ENCODE measurements at places on chromosomes 12 and 14. TPM values are rescaled to one million over a fixed set of nuclear protein-coding genes. Genes with fewer than 3 reads are reported as not detected.
A peak's percentile ranks its signal among the peaks of the same experiment; 100 is the strongest.

ADAMTS20 gene
- not detected for polyA plus RNA-seq

DNA sequence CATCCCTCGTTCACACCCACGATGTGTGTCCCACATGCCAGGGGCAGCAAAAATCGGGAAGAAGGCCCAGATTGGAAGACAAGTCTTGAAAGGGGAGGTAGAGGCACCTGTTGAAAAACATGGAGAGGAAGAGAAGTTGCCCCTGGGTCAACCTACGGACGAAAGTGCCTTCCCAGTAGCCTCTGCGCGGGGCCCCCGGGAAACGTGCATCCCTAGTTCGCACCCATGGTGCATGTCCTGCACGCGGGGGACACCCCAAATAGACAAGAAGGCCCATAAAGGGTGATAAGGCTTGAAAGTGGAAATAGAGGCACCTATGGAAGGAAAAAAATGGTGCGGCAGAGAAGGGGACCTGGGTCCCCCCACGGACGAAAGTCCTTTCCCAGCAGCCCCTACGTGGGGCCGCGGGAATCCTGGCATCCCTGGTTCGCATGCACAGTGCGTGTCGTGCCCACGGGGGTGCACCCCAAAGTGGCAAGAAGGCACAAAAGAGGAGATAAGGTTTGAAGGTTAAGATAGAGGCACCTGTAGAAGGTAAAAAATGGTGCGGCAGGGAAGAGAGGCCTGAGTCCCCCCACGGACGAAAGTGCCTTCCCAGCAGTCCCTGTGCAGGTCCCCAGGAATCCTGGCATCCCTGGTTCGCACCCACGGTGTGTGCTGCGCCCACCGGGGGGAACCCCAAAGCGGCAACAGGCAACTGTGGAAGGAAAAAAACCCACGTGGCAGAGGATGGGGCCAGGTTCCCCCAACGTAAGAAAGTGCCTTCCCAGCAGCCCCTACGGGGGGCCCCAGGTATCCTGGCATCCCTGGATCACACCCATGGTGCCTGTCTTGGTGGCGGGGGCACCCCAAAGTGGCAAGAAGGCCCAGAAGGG is 278.3 kb downstream of the ALG10 start:
- H3K4me1 ChIP-seq = no peaks in the 10 kb centered on the region
- no peak overlapping the region for H3K27ac ChIP-seq
- no peak for DNase-seq
- no peaks in the 10 kb centered on the region for H3K36me3 ChIP-seq
- no peak overlapping the region for H3K4me3 ChIP-seq
- no peaks in the 10 kb centered on the region for H3K27me3 ChIP-seq

DNA sequence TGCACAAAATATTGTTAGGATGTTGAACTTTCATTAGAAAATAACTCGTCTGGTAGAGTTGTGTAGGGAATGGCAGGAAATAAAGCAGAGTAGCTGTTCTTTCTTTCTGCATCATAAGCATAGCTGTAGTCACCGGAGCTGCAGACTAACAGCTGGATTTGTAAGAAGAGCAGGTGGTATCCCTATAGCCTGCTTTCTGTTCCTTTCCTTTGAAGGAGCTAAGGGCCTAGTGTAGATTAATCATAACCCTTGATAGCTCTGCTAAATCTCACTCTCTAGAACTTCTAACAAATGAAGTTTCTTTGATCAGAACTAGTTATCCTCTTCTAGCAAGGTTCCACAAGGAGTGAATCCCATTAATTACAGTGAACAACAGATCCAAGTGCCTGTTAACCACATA is 3.5 kb downstream of the LMO3 start:
- no peaks in the 10 kb centered on the region for H3K36me3 ChIP-seq
- no peak for DNase-seq
- H3K4me3 ChIP-seq = no peak overlapping the region
- H3K4me1 ChIP-seq = no peaks in the 10 kb centered on the region
- no peak overlapping the region for H3K27ac ChIP-seq

ASCL1 gene
- not detected for polyA plus RNA-seq

- H3K4me1 ChIP-seq = peaks cover 33% of the 10 kb centered on the region
- no peak overlapping the region for H3K27ac ChIP-seq
- no peak overlapping the region for H3K4me3 ChIP-seq
Observed at GRCh38 chr14:103545915-103546651, 16.4 kb downstream of the BAG5 start.

DNA sequence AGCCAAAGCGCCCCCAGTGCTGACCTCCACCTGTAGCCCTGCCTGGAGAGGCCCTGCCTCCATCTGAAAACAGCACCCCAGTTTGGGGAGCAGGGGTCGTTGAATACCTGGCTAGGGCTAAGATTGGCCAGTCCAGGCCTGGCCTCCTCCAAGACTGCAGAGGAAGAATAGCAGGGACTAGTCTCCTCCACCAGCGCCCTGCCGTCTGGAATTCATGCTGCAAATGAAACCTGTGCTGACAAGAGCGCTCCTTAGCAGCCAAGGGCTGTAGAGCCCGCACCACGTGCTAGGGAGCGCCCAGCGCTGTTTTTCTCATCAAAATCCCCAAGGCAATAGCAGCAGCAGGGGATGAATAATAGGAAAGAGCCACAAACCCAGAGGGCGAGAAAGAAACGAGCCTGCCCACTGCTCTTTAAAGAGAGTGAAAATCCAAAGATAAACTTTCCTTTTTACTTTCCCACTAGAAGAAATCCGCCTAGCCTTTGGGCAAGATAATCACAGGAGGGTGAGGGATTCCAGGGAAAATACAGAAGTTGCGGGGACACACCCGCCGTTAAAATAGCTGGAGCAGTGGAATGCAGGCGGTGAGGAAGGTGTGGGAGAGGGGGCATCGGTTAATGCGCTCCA is 3.3 kb downstream of the COL2A1 start:
- peak overlapping the region; percentile 48 for H3K4me3 ChIP-seq
- peak; percentile 66 for DNase-seq
- peaks cover 73% of the 10 kb centered on the region for H3K27me3 ChIP-seq
- no peaks in the 10 kb centered on the region for H3K36me3 ChIP-seq
- no peak overlapping the region for H3K27ac ChIP-seq

- no peak overlapping the region for H3K27ac ChIP-seq
- no peaks in the 10 kb centered on the region for H3K27me3 ChIP-seq
- no peak overlapping the region for H3K4me3 ChIP-seq
- H3K36me3 ChIP-seq = peaks cover 3% of the 10 kb centered on the region
Observed at GRCh38 chr12:106064721-106065021, 74.1 kb downstream of the NUAK1 start.

- no peaks in the 10 kb centered on the region for H3K4me1 ChIP-seq
- no peaks in the 10 kb centered on the region for H3K27me3 ChIP-seq
- DNase-seq = no peak
- no peaks in the 10 kb centered on the region for H3K36me3 ChIP-seq
- no peak overlapping the region for H3K27ac ChIP-seq
Observed at GRCh38 chr14:58784931-58785330, 147.2 kb downstream of the DACT1 start.

CCDC77 gene
- 8.8 TPM for polyA plus RNA-seq

AVPR1A gene
- polyA plus RNA-seq = not detected

GRCh38 chr12:18066666-18067065 is 23.3 kb downstream of the RERGL start:
- no peak overlapping the region for H3K27ac ChIP-seq
- H3K4me3 ChIP-seq = no peak overlapping the region
- H3K27me3 ChIP-seq = no peaks in the 10 kb centered on the region
- no peaks in the 10 kb centered on the region for H3K36me3 ChIP-seq

GRCh38 chr12:97209997-97210396 is 252.6 kb upstream of the RMST start:
- no peak overlapping the region for H3K27ac ChIP-seq
- no peak for DNase-seq
- no peak overlapping the region for H3K4me3 ChIP-seq

DNA sequence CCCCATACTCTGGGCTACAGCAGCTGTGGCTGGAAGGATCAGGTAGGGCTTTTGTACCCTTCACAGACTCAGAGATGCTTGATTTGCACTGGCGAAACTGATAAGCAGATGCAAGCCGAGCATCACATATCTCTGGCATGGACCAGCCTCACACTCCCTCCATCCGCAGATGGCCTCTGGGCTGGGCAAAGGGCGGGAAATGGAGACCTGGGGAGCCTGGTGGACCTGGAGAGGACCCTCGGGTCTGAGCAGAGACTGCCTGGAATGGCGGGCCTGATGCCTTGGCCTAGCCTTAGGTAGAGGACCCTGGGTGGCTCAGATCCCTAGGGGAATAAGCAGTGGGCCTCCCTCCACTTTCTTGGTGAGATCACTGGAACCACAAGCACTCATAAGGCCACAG is 53.2 kb downstream of the GALNT16 start:
- H3K36me3 ChIP-seq = no peaks in the 10 kb centered on the region

DNA sequence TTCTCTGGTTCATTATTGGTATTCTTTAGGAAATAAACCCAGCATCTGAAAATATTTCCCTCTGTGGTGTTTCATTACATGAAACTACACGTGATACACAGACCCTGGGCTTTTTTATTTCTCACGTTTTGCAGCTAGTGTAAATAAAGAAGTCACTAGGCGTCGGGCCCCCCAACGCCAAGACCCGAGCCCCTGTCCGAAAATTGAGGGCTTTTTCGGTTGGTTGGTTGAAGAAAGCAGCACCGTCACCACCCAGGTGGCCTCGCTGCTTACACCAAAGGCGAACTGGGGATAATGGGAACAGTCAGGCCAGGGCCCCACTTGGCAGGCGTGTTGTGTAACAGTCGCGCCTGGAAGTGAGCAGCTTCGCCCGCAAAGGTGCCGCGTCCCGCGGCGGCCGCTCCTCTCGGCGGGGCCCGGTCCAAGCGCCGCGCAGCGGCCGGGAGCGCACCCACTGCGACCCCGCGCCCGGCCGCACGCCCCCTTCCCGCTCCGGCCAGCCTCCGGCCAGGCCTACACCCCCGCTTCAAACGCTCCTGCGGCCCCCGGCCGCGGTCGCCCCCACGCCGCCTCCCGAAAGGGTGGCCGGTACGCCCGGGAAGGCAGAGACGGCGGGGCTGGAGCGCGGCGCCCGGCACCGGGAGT is 1.2 kb downstream of the DUSP16 start:
- peak; percentile 50 for DNase-seq
- no peaks in the 10 kb centered on the region for H3K27me3 ChIP-seq
- no peaks in the 10 kb centered on the region for H3K36me3 ChIP-seq
- peak overlapping the region; percentile 95 for H3K27ac ChIP-seq

- peak; percentile 84 for DNase-seq
- H3K27me3 ChIP-seq = no peaks in the 10 kb centered on the region
- H3K4me3 ChIP-seq = no peak overlapping the region
- no peaks in the 10 kb centered on the region for H3K36me3 ChIP-seq
- peaks cover 5% of the 10 kb centered on the region for H3K4me1 ChIP-seq
- no peak overlapping the region for H3K27ac ChIP-seq
Observed at GRCh38 chr12:14396071-14396470, 30.6 kb downstream of the ATF7IP start.

HECTD1 gene
- polyA plus RNA-seq = 135 TPM

ACRBP gene
- polyA plus RNA-seq = 0.50 TPM

ABCD2 gene
- polyA plus RNA-seq = 0.14 TPM

DNA sequence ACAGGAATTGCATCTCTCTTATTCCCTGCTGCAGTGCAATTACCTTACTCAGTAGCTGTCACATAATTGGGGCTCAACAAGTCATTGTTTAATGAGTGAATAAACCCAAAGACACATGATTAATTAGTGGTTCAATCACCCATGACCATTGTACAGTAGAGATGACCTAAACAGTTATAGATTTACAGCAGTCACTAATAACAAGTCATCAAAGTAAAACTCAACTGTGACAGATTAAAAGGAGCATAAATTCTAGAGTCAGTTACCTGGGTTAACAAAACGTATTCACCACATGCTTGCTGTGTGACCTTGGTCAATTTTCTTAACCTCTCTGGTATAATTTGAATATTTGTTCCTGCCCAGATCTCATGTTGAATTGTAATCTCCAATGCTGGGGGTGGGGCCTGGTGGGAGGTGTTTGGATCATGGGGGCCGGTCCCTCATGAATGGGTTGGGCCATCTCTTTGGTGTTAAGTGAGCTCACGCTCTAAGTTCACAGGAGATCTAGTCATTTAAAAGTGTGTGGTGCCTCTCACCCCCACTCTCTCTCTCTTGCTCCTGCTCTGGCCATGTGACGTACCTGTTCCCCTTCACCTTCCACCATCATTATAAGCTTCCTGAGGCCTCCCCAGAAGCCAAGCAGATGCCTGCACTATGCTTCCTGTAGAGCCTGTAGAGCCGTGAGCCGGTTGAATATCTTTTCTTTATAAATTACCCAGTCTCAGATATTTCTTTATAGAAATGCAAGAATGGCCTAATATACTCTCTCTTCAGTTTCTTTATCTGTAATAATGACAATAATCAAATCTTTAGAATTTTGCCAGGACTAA is 141.9 kb upstream of the PLEKHG7 start:
- H3K36me3 ChIP-seq = no peaks in the 10 kb centered on the region
- H3K27ac ChIP-seq = no peak overlapping the region
- H3K4me3 ChIP-seq = no peak overlapping the region

DNA sequence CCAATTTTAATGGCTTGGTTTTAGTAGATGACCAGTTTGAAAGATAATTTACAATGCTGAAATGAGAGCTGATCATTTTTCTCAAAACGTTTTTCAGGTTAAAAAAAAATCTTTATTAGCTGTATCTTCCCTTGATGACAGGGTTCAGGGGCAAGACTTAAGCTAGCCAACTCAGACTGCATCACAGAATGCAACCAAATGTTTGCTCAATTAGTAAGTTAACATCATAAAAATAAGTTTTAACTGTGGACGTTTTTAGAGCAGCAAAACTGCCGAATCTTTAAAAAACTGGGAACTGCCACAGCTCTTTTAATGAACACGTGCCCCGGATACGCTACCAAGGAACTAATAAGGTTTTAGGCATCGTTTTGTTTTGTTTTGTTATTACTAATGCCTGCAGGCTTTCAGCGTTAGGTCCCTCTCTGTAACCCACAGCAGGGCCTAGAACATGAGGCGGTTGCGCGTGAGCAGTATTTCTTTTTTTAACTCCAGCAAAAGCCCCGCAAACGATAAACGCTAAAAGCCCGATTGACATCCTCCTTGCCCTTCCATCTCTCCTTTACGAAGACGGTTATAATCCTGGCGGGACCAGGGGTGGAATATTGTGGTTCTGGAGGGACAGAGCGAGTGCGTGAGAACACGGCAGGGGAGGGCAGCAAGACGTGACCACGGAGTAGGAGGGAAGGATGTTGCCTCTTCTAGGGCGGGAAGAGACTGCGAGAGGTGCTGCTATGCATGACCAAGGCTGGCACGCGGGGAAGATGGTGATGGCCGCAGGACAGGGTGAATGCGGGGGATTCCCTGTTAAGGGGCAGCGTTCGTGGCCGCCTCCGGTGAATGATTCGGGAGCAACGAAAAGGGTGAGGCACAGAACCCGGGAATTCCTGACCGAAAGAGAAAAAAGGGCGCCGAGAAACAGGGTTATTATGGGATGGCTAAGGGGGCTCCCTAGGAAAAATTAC is 652 bp downstream of the SUPT16H start:
- no peaks in the 10 kb centered on the region for H3K27me3 ChIP-seq
- DNase-seq = peak; percentile 64
- H3K4me3 ChIP-seq = peak overlapping the region; percentile 97
- H3K27ac ChIP-seq = peak overlapping the region; percentile 88
- peaks cover 5% of the 10 kb centered on the region for H3K4me1 ChIP-seq
- H3K36me3 ChIP-seq = peaks cover 6% of the 10 kb centered on the region

All from fibroblast of lung (primary cell).